ENCODE measurements at places on chromosomes 11 and 22.
A peak's percentile ranks its signal among the peaks of the same experiment; 100 is the strongest.

GRCh38 chr11:48051217-48051830, 71.0 kb downstream of the PTPRJ start:
- DNase-seq = no peak

GRCh38 chr22:38734421-38735100, 21.2 kb downstream of the SUN2 start:
- DNase-seq = no peak

DNA sequence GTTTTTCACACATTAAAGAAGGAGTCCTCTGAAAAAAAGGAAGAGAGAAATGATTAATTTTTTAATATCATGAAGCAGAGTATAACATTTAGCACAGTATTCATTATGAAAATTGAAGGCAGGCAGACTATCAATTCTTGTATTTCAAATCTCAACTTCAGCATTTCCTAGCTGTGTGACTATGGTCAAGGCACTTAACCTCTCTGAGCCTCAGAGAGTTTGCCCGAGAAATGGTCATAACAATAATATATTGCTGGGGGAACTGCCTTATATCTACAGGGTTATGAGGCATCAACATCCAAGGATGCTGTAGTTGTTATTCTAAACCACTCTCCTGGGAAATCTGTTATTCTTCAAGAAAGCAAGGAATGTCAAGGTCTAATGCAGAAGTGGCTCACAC, 1.1 kb downstream of the MS4A18 start:
- no peak for DNase-seq

- no peak for DNase-seq
These were observed 24.4 kb upstream of the PSMA1 start for GRCh38 chr11:14544611-14545010.

GRCh38 chr22:39651053-39651996, 80.8 kb downstream of the CACNA1I start:
- DNase-seq = no peak

GRCh38 chr22:24803064-24803542, 2.9 kb upstream of the SGSM1 start:
- DNase-seq = peak; percentile 45

DNA sequence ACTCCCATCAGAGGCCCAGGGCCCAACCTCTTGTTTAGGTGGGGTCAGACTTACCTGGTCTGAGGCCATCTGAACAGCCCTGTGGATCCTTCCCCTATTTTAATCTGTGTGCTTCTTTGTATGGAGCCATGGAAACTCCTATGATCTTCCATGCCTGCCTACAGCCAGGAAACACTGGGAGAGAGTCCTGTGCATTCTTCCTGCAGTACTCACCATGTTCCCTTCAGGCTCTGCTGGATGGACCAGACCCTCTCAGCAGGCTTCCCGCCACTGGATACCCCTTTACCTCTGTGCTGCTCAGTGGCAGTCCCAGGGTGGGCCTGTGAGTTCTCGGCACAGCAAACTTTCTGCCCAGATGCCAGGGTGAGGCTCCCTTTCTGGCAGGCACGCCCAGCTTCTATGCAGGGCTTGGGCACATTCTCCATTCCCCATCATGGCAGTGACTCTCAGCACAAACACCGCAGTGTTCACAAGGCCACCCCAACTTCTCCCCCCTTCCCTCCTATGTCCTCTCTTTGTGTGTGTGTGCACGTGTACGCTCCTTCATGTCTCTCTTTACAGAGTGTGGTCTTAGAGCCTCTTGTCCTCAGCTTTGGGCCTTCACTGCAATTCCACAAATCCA, 34.8 kb downstream of the NEU3 start:
- DNase-seq = no peak

- DNase-seq = no peak
These were observed 257.5 kb downstream of the TMEM135 start for GRCh38 chr11:87295237-87295636.

DNA sequence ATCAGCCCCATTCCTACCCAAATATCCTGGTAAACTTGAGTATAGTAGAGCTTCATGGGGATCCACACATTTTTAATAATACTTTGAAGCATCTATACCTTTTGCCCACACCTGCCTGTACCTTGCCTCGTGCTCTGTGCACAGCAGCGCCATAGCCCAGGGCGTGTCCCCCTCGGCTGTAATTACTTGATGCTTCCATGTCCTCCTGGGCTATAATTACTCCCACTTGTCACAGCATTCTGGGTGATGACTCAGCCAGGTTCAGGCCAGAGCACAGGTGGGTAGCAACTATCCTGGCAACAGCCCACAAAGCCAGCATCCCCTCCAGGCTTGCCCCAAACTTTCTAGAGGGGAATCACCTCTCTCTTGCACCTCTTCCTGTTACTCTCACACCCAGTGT, 23.7 kb upstream of the SLC36A4 start:
- no peak for DNase-seq

GRCh38 chr11:83006877-83007330, 64.8 kb downstream of the RAB30 start:
- DNase-seq = no peak

GRCh38 chr22:43303166-43303565, 40.0 kb downstream of the SCUBE1 start:
- DNase-seq = no peak

- no peak for DNase-seq
These were observed 98.4 kb downstream of the CCDC83 start for GRCh38 chr11:85953491-85954143.

DNA sequence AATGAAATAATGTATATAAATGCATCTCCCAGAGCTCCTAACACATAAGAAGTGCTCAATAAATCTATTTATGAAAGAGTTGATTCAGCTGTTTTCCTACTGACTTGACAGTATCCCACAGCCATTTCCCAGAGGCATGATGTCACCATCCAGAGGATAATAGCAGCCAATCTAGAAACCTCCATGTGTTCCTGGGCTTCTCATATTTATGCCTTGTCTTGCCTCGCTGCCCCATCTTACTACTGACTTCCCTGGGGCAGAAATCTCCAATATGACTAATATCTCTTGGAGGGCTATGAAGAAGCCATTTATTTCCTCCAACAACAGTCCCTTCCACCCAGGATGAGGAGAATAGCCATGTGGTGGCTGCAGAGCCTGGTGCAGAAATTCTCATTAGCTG, 115.4 kb upstream of the NAV2 start:
- no peak for DNase-seq

- DNase-seq = no peak
These were observed 327.7 kb downstream of the TENM4 start for GRCh38 chr11:79113054-79113690.

- DNase-seq = no peak
These were observed 157.1 kb downstream of the FBXO7 start for GRCh38 chr22:32631507-32632255.

- DNase-seq = no peak
These were observed 3.8 kb upstream of the PIK3IP1 start for GRCh38 chr22:31295831-31296657.

GRCh38 chr11:14073849-14074476, 111.4 kb downstream of the SPON1 start:
- DNase-seq = no peak

GRCh38 chr11:83031127-83031526, 40.6 kb downstream of the RAB30 start:
- no peak for DNase-seq

DNA sequence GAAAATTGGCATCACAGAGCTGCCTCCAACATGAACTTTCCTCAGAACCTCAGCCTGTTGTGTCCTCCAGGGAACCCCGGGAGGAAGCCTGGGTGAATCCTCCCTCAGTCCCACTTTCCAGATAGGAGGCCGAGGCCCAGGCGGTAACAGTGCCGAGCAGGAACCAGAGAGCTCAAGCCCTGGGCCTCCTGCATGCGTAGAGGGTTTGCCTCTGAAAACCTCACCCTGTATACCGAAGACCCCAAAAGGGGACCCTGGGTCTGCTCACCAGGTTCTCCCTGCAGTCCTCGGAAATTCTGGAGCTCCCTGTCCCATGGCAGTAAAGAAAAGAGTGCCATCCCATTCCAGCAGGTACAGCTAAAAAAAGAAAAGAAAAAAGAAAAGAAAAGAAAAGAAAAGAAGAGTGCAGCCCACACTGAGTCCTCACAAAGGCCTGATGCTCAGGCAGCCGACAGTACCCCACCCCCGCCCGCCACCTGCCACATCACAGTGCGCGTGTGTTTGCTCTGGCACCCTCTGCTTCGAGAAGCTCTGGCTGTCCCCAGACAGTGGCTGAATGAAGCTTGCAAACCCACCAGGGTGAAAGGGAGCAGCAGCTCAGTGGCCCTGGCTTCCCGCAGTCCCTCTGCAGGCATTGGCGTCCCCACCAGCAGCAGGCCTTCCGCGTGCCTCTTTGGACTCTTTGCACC, 28.4 kb upstream of the FADD start:
- DNase-seq = no peak

DNA sequence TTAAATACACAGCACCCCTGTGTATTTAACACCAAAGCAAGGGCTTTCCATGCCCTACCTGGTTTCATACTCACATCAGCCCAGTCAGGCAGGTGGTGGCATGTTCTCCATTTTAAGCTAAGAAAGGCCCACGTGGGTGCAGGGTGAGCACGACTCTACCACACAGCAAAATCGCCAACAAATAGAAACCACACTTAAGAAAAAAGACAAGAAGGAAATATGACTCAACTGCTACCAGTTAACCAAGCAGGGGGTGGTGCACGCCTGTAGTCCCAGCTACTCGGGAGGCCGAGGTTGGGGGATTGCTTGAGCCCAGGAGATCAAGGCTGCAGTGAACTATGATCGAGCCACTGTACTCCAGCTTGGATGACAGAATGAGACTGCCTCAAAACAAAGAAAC, 35.2 kb upstream of the TFIP11 start:
- DNase-seq = no peak

DNA sequence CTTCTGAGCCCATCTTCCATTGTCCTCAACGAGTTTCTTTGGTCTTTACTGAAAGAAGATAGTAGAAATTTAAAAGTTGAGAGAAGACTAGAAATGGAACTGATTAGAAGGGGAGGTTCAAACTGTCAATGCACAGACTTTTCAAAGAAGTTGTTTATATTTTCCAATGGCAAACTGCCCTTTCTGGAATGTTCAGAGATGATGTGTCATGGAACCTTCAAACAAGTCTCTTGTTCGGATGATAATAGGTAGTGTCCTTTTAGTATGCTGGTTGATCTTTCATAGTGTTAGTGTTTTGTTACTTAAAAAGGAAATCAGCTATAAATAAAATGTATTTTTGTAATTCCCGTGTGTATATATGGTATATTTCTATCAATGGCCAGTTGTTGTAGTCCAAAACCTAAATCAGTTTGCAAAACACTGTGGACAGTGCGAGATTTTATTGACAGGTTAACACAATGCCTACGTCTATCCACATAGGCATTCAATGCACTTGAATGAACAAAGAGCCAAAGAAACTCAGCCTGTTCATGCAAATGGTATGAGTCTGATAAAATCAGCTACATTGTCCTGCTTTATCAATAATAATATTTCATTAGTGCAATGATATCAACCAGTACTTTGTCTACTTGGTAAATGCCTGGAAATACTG, 30.9 kb downstream of the C11orf91 start:
- no peak for DNase-seq

- no peak for DNase-seq
These were observed 161.1 kb downstream of the BBOX1 start for GRCh38 chr11:27201454-27202302.

DNA sequence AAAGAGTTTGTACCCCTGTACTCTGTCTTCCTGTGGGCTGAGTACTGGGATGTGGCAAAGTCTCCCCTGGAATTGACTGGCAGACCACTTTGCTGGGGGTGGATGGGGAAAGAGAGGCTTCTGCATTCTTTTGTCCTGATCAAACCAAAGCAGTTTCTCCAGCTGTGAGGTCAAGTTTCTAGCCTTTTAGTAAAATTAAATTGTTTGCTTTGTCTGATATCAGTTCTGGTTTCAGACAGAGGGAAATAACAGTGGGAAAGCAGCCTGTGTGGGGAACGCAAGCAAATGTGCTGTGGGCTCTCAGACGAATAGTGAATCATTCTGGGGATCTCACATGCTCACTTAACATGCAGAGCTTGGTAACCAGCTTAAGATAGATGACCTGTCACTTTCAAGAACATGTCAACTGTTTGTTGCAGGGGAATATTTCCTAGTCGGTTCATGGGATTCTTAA, 151.6 kb downstream of the FAT3 start:
- DNase-seq = no peak

DNA sequence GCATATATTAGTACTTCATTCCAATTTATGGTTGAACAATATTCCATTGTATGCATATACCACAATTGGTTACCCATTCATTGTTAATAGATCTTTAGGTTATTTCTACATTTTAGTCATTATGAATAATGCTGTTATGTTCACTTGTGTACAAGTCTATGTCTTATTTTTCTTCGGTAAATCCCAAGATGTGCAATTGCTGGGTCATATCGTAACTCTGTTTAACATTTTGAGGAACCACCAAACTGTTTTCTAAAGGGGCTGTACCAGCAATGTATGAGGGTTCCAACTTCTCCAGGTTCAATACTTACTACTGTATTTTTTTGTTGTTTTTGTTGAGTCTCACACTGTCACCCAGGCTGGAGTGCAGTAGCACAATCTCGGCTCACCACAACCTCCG, 33.1 kb downstream of the NUP98 start:
- no peak for DNase-seq

DNA sequence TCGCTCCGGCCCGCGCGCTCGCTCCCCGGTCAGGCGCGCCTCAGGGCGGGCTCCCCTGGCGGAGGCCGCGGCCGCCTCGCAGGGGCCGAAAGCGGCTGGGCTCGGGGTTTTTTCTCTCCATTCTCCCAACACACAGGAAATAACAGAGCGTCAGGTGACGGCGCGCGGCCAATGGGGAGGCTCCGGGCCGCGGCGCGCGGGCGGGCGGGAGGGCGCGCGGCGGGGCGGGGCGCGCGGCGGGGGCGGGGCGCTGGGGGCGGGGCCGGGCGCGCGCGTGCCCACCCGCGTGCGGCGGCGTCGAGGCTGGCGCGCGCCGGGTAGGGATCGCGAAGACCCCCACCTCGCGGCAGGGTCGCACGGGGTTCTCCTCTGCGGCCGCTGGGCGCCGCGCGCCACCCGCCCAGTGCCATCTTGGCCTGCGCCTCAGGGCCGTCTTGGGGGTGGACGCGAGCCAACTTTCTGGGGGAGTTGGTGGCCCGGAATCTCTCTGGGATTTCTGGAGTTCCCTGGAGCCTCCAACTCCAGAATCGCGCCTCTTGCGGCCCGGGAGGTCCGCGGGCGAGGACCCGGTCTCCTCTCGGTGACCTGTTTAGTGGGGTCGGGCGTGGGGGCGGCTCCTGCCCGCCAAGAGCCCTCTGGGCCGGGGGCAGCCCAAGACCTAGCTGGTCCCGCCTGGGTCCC, at the start of gene TCF20:
TSS of gene TCF20 (minus strand) at position 144 of the 681 bp plus-strand sequence. CDS start 55,348 bp downstream, outside the sequence.
- peak; percentile 59 for DNase-seq

DNA sequence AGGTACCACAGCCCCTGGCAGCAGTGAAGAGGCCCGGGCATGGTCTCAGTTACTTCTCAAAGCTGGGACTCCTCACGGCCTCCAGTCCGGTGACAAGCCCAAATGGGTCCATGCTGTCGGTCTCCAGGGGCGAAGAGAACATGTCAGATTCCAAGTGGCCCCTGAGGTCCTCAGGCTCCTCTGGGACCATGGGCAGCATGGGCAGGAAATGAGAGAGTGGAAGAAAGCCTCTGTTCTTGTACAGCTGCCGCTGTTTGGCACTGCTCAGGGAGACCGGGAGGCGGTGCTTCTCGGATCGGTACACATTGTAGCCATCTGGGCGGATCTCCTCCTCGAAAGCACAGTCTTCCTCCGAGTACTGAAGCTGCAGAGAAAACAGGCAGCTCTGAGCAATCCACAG, 4.6 kb downstream of the FGF19 start:
- DNase-seq = no peak
